ENCODE measurements at places on chromosomes 7 and 10.

- no peak for DNase-seq
Measured at GRCh38 chr7:151888079-151889067, 11.5 kb upstream of the PRKAG2 start.

DNA sequence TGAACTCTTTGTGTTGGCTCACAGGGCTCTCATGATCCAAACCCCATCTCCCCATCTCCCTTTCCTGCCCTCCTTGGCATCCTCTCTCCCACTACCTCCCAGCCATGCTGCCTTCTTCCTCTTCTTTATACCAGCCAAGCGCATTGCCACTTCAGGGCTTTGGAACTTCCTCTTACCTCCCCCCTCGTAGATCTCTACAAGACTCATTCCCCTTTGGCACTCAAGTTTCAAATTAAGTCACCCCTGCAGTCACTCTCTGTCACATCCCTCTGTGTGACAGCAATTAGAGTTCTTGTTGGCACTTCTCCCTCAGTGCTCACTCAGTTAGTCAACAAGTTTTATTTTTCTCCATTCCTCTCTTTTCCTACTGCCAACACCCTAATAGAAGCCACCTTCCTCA lies 20.8 kb upstream of the NRP1 start:
- no peak for DNase-seq

DNA sequence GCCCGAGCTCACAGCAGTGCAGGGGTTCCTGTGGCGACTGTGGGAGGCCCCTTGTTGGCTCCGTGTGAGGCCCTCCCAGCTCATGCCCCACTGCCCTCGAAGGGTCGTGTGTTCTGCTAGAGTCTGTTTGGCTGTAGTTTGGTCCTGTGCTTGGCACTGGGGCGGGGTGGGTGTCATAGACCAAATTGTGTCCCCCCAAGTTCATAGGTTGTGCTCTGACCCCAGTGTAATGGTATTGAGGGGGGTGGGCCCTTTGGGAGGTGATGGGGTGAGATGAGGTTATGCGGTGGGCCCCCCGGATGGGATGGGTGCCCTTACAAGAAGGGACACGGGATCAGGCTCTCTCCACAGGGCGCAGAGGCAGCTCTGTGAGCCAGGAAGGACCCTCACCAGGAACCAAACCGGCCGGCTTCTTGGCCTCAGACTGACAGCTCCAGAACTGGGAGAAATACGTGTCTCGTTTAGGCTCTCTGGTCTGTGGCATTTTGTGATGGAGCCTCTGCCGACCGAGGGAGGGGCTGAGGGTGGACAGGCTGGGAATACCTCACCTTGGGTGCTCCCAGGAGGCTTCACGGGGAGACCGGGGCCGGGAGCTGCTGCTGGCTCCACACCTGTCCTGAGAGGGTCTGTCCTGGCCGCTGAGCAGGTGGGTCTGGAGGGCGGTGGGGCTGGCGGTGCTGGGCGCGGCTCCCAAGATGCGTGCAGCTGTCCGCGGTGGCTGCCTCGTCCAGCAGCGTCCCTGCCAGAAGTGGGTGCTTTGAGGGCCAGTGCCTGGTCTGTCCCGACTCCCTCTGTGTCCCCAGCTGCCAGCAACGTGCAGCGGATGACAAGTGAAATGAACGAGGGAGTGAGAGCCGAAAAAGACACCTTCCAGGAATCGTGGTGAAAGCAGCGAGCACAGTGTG lies 89.4 kb downstream of the INPP5A start:
- DNase-seq: no peak

DNA sequence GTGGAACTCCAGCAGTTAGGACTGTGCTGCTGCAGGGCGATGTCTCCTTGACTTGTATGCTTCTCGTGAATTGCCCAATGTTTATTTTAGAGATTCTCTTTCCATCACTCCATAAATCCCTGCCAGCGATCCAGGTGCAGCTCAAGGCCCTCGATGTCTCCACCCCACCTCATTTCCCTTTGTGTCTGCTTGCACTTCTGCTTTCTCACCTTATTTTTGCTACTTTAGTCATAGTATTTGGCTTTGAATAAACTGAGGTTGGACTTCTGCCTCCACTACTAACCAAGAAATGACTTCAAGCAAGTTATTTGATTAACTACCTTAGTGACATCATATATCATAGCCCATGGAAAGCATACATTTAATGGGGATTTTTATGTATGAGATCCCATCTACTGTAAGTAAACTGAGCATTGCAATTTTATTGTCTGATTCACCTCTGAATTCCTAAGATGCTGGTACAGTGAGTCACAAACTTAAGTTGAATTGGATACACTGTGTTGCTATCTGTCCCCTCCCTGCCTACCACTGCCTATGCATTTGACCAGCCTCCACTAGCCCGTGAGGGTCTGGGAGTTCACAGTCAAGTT lies 255.8 kb downstream of the ABCA13 start:
- peak; percentile 46 for DNase-seq

DNA sequence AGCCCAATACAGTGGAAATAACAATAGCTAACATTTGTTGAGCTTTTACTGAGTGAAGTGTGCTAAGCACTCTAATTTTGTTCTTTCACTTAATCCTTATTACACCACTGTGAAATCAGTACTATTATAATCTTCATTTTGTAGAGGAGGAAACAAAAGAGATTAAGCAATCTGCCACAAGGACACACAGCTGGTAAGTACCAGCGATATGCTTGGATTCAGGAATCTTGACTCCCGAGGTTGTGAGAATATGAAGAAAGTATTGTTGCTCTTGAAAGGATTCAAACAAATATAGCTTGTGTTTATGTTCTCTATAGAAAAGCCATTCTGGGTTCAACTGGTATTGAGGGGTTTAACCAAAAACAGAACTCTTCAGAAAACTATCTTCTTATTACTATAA lies 93.7 kb upstream of the HECTD2 start:
- no peak for DNase-seq

GRCh38 chr7:129875160-129875559 lies 77.6 kb downstream of the UBE2H start:
- DNase-seq: no peak

GRCh38 chr7:75611557-75612178 lies 119.5 kb downstream of the SPDYE5 start:
- DNase-seq: no peak

DNA sequence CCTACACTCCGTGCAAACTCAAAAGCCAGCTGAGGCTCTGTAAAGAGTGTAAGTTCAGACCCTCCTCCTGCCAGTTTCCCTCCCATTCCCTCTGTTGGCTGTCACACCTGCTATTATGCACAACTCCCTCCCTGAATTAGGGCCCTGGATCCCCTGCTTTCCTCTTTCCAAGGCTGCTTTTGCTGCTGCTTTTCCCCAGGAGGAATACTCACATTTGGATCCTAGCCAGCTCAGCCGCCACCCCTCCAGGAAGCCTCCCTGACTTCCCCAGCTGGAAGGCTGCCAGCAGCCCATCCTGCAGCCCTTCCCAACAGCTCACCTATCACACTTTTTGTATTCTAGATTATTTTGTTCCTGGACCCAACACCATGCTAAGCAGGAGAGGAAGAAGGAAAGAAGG lies 40.9 kb upstream of the WDR11 start:
- DNase-seq: peak; percentile 61

DNA sequence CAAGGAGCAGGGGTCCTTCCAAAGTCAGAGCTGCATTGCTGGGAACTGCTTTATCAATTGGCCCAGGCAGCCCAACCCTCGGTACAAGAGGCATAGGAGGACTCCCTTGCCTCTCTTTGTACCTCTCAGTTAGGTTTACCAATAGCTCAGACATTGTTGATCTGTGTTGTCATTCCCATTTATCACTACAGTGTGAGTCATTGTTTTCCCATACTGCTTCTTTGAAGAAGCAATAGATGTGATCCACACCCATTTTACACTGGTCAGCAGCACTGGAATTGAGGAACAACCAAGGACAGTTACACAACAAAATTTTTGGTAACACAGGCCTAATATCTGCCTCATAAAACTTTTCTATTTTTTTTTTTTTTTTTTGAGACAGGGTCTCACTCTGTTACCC lies 307.2 kb downstream of the SNX13 start:
- DNase-seq: no peak

- DNase-seq: no peak
Measured at GRCh38 chr10:100890141-100890672, 22.6 kb upstream of the SLF2 start.

DNA sequence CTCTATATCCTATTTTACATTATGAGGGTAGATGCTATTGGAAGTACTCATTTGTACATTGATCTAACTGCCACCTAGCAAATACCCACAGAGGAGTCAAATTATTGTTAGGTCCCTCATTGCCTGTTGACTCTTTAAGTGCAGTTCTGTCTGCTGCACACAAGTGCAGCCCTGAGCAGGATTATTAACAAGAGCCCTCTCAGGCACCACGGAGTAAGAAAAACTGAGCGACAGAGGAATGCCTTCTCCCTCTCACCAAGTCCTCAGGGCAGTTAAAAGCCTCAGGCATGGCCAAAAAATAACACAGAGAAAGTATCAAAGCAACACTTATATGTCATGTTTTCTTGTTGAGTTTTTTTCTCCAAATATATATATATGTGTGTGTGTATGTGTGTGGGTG lies 340.0 kb upstream of the NRG3 start:
- DNase-seq: no peak

DNA sequence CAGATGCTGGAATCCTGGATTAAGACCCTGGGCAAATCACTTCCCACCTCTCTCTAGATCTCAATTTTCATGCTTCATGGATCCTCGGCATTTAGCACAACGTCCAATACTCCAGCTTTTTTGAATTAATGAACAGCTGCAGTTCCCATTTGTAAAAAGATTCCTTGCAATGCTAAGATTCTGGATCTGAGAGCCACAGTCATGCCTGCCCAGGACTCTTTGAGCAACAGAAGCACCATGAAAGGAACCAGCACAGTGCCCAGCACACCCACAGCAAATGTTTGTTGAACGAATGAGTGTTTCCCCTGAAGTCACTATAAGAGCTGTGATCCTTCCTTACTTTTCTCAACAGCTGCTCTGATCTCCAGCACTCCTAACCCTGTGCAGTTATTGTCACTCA lies 20.8 kb upstream of the DDIT4 start:
- no peak for DNase-seq

All from NCI-H1105 treated with DMSO at 0.1 percent for 48 hours (cell line).